ENCODE measurements at places on chromosomes 7 and 10. TPM values are rescaled to one million over a fixed set of nuclear protein-coding genes. Genes with fewer than 3 reads are reported as not detected.

Gene CDC14C
- total RNA-seq, result not detected

Gene ACBD7
- 2.7 TPM for total RNA-seq

Gene NEUROD6
- not detected for total RNA-seq

Gene CYP2E1
- total RNA-seq, result 0.52 TPM

Gene AKR1E2
- 6.6 TPM for total RNA-seq

Gene STEAP1
- total RNA-seq, result 3.3 TPM

Gene CDK14
- total RNA-seq, result 1.6 TPM

Gene GPR37
- total RNA-seq, result not detected

Gene ATG9B
- 4.7 TPM for total RNA-seq

Gene OGDH
- total RNA-seq, result 105 TPM

Gene INHBA
- 2.5 TPM for total RNA-seq

Gene RBAK
- 13.0 TPM for total RNA-seq

Gene OR2A7
- total RNA-seq, result 2.1 TPM

Gene GNAT3
- total RNA-seq, result not detected

Gene ZYX
- total RNA-seq, result 78.8 TPM

Gene IFIT1B
- not detected for total RNA-seq

Gene ERVW-1
- not detected for total RNA-seq

Gene SFTPA1
- total RNA-seq, result not detected

Gene FEZF1
- total RNA-seq, result not detected

Gene SPDYE18
- total RNA-seq, result 0.44 TPM

Gene MTERF1
- total RNA-seq, result 19.3 TPM

Gene MDFIC
- total RNA-seq, result 114 TPM

Gene FBXL13
- 0.54 TPM for total RNA-seq

Gene SEC31B
- total RNA-seq, result 50.5 TPM

Gene PRSS37
- not detected for total RNA-seq

Gene WNT2
- not detected for total RNA-seq

Gene CLRN3
- not detected for total RNA-seq

Gene TAS2R5
- total RNA-seq, result 0.67 TPM

Gene SEMA3D
- 0.60 TPM for total RNA-seq

Gene PRKCQ
- 45.9 TPM for total RNA-seq

Gene SLC26A5
- total RNA-seq, result not detected

Gene GHRHR
- not detected for total RNA-seq

Gene PRTFDC1
- 0.57 TPM for total RNA-seq

Gene OR2A25
- total RNA-seq, result not detected

Gene PLPP4
- total RNA-seq, result not detected

Gene VSIR
- 115 TPM for total RNA-seq

Gene CNPY1
- total RNA-seq, result not detected

Gene STX1A
- total RNA-seq, result 26.7 TPM

Gene KLF14
- total RNA-seq, result not detected

Gene CYP2C19
- not detected for total RNA-seq

Gene RPS24
- total RNA-seq, result 1,651 TPM

Gene TRIM24
- total RNA-seq, result 15.7 TPM

Gene CLCN1
- total RNA-seq, result not detected

Gene ASB10
- total RNA-seq, result not detected

Gene ANKRD61
- total RNA-seq, result 0.56 TPM

Gene ADK
- 47.4 TPM for total RNA-seq

Gene NME8
- total RNA-seq, result not detected

Gene CPVL
- not detected for total RNA-seq

Gene DMTF1
- total RNA-seq, result 103 TPM

Gene EFCAB10
- not detected for total RNA-seq

Gene TMEM229A
- total RNA-seq, result not detected

All from activated T-helper 1 cell treated with anti-CD3 and anti-CD28 coated beads, Interleukin-12 subunit alpha, Interleukin-12 subunit beta, Interleukin-2, Interleukin-4 antibody, amounts not matched to agents 30 ng/mL and 10 ng/mL and 1 ng/mL, durations not matched to agents 14 hours and 24 hours and 36 hours (primary cell).